Adipose tissue (tissue), 3 donors: ENCODE measurements at places on chromosomes 2 and 18. TPM values are rescaled to one million over a fixed set of nuclear protein-coding genes. Genes with fewer than 3 reads are reported as not detected.

Gene PTMA
- 1,342 TPM for polyA plus RNA-seq

Gene ELOA2
- polyA plus RNA-seq: not detected

Gene ASB18
- not detected for polyA plus RNA-seq

Gene ATG9A
- polyA plus RNA-seq: 21.2 TPM

Gene SERPINB13
- polyA plus RNA-seq: not detected

Gene ESCO1
- 4.5 TPM for polyA plus RNA-seq

Gene CXCR1
- 6.6 TPM for polyA plus RNA-seq

Gene RNU2-63P
- not detected for polyA plus RNA-seq

Gene C2orf78
- polyA plus RNA-seq: not detected

Gene AKAIN1
- polyA plus RNA-seq: 0.23 TPM
